ENCODE measurements at places on chromosomes 2 and 18. TPM values are rescaled to one million over a fixed set of nuclear protein-coding genes. Genes with fewer than 3 reads are reported as not detected.

- DNase-seq, result no peak
Observed at GRCh38 chr2:192559587-192559986, 364.9 kb upstream of the TMEFF2 start.

DNA sequence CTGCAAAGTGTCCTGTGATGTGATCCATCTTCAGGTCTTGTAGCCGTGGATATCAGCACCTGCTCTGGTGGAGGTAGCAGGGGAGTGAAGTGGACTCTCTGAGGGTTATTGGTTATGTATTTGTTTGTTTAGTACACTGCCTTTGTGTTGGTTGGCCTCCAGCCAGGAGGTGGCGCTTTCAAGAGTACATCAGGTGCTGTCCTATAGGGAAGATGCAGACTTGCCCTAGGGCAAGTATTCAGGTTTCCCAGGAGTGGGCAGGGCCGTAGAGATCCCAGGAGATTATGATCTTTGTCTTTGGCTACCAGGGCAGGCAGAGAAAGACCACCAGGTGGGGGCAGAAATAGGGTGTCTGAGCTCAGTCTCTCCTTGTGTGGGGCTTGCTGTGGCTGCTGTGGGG lies 411.8 kb downstream of the SOX11 start:
- DNase-seq, result no peak

DNA sequence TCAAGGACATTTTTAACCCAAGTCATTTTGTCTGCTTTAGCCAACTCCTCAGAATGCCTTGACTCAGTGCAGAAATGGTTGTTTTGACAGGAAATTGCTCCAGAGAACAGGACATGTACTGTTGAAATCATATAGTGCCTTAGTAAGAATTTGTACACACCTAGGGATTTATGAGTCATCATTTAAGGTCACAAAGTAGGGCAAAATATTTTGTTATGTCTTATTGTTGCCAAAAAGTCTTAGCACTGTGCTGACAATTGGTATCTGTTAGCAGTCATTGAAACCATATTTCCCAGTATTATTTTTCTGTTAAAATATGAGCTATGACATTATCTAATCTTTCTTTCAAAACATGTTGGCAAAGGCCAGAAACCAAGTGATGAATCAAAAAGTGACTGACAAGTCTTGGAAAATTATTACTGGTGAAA lies 104.5 kb downstream of the OSBPL6 start:
- no peak for DNase-seq

The ASIC4 gene
- 0.32 TPM for total RNA-seq

The PLA2R1 gene
- 3.0 TPM for total RNA-seq

- no peak for DNase-seq
Observed at GRCh38 chr2:50863218-50863617, 168.7 kb downstream of the NRXN1 start.

- DNase-seq, result no peak
Observed at GRCh38 chr2:211928201-211928600, 610.4 kb downstream of the ERBB4 start.
